ENCODE measurements at places on chromosomes 7 and 10.

DNA sequence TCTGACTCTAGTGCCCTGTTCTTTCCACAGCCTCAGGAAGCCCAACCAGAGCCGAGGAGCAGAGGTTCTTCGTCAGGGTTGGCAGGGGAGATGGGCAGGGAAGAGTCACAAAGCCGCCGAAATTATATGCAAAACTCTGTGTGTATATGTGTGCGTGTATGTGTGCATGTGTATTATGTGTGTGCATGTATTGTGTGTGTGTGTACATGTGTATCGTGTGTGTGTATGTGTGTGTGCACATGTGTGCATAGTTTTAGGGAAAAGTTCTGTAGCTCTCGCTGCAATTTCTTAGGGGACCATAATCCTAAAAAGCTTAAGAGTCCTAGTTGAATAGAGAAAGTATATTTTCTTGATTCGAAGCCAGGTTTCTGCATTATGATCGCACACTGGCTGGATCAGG lies 17.0 kb downstream of the DNAJB12 start:
- no peak for DNase-seq

DNA sequence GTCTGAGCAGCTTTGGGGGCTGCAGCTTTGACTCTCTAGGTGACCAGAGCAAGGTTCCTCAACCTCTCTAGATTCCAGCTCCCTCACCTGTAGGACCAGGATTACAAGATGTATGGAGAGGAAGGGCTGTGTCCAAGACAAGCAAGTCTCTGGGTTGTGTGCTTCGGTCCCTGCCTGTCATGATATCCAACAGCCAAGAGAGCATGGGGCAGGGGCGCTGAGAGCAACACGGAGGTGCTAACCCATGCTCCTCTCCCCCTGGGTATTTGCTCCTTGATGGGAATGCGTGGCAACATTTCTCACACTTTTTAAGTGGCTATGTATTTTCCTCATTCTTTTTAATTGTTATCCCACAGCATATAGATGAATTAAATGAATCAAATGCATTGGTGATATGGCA lies 10.3 kb downstream of the CDHR1 start:
- DNase-seq: no peak

DNA sequence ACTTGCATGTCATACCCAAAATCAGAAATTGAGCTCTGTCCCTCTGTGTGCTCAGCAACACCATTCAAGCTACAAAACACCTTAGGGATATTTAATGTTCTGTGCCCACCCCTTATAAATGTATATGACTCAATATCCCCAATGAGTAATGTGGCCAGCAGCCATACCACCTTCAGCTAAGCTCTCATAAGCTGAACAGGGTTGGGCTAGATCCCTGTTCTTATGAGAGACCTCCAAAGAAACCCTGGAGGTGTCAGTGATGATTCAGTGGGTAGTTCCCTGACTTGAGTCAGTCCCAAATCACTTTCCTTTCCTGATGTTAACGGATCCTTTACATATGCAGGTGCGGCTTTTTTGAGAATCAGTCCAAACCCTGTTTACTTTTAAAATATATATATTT lies 253.8 kb downstream of the CREB5 start:
- no peak for DNase-seq

DNA sequence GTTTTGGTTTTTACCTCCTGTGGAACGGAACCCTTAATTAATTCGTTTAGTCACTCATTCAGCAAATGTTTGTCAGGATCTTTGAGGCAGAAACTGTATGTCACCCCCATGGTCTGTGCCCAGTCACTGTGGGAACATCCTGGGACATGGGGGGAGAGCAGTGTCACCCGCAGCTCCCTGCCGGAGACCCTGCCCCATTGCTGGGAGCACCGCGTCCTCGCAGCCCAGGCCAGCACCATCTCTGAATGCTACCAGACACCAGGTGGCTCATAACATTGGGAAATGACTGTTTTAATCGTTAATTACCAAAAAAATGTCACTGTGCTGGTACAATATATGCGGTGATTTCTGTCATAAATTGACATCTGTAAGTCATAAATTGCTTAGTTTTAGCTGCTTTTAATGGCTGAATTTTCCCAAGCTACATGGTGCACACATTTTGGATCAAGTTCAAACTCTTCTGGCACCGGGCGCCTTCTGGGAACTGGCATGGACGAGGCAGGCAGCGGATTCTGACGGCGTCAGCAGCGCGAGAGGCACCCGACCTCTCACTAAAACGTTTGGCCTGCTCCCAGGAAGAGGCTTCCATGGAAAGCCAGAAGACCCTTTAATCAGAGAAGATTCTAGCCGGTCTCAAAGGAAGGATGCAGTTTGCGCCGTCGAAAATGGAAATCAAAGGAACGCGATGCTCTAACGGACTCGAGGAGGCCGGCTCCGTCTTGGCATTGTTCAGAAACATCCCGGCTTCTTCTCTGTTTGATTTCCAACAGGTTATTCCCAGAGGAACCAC lies 184.2 kb downstream of the ADARB2 start:
- no peak for DNase-seq

- DNase-seq: no peak
These were observed 19.3 kb downstream of the MACC1 start for GRCh38 chr7:20197837-20198236.

DNA sequence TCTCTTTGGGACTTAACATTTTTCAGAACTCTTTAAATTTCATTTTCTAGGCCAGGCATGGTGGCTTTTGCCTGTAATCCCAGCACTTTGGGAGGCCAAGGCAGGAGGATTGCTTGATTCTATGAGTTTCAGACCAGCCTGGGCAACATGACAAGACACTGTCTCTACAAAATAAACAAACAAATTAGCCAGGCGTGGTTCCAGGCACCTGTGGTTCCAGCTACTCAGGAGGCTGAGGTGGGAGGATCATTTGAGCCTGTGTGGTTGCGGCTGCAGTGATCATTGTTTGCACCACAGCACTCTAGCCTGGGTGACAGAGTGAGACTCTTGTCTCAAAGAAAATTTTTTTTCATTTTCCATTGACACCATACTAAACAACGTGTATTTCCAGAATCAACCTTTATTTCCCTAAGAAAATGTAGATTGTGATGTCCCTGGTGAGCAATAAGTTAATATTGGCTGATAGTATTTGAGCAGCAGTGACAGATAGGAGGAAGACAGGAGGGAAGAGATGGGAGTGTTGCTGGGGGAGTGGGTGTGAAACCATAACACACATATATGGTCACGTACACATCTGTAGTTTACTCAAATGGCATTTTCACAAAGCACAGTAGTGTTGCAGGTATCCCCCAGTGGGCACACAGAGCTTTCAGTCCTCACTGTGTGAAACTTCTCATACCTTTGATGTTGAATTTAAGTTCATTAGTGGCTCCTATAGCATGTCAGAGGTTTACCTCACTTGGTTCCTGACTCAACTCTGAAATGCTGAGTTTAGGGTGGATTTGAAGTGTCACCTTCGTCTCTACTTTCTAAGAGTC lies 205.6 kb downstream of the AUTS2 start:
- no peak for DNase-seq

- no peak for DNase-seq
These were observed 28.0 kb downstream of the SIRT1 start for GRCh38 chr10:67912331-67912946.

GRCh38 chr10:116803451-116804249 lies 45.6 kb upstream of the ENO4 start:
- DNase-seq: no peak

GRCh38 chr10:69464801-69465401 lies 13.6 kb downstream of the TSPAN15 start:
- no peak for DNase-seq

- no peak for DNase-seq
These were observed 29.0 kb upstream of the KNDC1 start for GRCh38 chr10:133131053-133131452.
